ENCODE measurements at places on chromosomes 16 and 17.

DNA sequence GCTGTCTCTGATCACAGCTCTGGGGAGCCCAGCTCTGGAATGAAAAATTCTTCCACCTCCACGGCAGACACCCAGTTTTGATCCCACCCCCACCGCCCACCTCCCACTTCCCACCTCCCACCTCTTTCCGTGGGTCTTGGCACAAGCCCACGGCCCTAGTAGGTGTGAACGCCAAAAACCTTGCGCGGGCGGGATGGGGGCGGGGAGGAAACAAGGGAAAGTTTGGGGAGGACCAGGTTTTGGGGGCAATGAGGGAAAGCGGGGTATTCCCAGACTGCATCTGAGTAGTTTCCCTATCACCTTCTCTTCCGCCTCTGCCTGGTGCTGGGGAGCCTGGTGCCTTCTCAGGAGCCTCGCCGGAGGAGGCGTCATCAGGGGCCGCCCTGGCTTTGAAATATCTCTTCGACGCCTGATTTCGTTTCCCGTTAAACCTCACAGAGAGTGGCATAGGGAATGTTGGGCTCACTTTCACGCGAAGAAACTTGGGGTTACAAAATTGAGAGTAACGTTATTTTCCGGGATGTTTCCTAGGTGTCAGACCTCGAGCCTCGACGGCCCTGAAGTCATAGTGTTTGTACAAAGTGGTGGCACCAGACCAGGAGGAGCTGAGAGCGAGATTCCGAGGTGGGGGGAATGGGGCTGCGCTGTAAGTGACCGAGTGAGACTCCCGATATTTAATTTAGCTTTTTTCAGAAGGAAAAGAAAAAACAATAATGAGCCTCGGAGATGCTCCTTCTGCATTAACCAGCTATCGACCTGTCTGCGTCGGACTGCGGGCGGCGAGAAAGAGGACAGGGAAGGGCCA, 1.6 kb upstream of the IRX3 start:
- DNase-seq = no peak

- DNase-seq = no peak
These were observed 96.1 kb downstream of the C17orf67 start for GRCh38 chr17:56737421-56738161.

DNA sequence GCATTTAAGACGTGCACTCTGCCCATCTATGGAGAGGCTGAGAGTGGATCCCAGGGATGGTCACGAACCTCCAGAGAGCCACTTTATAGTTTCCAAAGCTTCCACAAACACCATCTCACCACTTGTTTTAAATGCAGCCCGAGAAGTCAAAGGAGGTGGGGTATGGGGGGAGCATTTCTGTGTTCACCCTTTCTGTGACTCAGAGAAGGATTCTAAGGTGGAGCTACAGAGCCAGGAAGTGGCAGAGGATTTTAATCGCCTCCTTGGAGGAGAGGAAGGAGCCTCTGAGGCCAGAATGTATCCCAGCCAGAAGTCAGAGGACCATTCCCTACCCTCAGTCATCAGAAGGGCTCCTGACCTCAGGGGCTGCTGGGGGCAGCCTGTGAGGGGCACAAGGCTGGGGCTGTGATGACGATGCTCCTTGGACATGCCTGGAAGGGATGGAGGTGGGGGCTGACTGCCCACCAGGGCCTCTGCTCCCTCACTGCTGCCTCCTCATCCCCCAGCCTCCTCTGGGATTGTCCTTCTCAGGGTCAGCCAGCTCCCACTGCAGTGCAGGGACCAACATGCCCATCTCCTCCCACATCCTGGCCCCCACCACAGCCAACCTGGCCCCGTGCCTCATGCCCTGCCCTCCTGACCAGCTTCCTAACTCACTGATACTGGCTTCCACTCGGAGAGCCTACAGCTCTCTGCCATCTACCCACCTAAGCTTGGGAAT, 2.8 kb downstream of the XYLT2 start:
- DNase-seq = no peak

- no peak for DNase-seq
These were observed 483 bp downstream of the LLGL2 start for GRCh38 chr17:75525806-75526554.

- DNase-seq = no peak
These were observed 122.9 kb downstream of the SDK2 start for GRCh38 chr17:73521376-73521775.

GRCh38 chr17:2017274-2017941, 7.7 kb downstream of the RTN4RL1 start:
- DNase-seq = no peak

- DNase-seq = no peak
These were observed 8.6 kb upstream of the UBE2I start for GRCh38 chr16:1300664-1301476.

DNA sequence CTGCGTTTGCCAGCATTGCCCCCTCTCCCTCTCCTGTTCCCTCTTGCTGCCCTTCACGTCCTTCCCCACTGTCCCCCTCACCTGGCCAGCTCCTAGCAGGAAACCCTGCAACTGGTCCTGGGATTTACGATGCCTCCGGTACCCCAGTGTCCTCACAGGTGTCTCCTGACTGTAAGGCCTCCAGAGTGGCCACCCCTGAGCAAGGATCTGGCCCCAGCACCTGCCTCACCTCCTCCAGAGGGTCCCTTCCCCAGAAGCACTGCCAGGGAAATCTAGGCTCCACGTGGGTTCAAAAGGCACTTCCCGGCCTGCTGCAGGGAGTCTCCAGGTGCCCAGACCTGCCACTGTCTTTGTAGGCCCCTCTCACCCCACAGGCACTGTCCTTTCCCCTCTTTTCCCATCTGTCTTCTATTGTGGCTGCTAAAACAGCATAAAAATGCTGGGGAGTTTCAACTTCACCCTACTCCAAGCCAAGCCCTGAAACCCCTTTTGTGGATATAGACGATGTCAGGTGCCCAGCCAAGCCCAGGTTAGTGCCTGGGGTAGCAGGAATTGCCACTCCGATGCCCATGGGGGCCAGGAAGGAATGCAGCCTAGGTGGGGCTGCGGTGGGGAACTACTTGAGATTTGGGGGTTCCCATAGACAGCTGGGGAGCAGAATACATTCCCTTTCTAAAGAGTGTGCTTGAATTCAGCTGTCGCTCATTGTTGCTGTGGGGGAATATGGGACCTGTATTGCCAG, 25.7 kb downstream of the RAB11FIP4 start:
- no peak for DNase-seq

GRCh38 chr16:1745181-1745899, 26.0 kb downstream of the NME3 start:
- no peak for DNase-seq

DNA sequence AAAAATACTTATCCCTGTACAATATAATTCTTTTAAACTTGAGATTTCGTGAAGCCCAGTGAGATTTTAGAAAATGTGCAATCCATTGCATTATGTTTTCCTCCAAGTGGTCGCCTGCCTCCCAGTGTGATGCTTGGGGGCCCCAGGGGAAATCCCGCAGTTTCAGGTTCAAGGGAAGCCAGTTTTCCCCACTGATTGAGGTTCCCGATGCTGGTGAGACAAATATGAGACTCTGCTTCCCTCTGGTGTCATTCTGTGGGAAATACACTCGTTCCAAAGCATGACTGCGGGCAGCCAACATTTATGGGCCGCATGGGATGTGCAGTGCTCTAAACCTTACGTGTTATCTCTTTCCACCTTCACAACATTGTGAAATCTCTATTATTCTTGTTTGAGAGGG, 200.8 kb downstream of the PRKCB start:
- no peak for DNase-seq

- no peak for DNase-seq
These were observed 47.5 kb upstream of the PHOSPHO1 start for GRCh38 chr17:49278076-49278475.

GRCh38 chr17:62109378-62109902, 44.4 kb upstream of the MED13 start:
- DNase-seq = peak; percentile 45

DNA sequence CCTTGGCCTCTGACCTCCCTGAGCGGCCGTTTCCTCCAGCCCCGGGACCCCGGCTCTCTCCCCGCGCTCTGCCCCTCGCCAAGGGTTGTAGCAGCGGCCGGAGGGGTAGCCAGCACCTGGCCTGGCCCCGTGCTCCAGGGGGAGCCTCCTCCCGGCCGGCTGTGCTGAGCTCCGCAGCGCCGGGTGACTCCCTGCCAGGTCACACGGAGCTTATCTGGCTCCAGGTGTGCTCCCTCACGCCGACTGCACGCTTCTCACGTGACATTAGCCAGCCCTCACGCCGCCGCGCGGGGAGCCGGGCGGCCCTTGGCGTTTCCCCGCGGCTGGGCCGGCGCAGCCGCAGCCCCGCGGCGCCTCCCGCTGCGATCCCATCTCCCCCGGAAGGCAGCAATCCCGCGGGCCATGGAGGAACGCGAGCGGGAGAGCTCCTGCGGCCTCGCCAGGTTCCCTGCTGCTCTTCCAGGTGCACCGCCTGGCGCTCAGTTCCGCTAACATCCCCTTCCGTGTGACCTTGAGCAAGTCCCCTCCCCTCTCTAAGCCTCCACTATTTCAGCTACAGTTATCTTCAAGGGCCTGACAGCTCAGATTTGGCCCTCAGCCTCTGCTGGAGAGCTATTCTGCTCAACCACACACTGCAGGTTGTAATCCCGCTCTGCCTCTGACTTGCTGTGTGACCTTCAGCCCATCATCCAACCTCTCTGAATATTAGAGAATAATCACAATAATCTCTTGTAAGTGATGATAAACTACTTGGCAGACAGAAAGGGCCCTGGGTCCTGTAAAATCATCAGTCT, 3.4 kb downstream of the MYO18A start:
- DNase-seq = no peak

GRCh38 chr17:40327735-40328385, 18.9 kb downstream of the RARA start:
- DNase-seq = no peak

GRCh38 chr16:82788225-82788624, 161.5 kb downstream of the CDH13 start:
- no peak for DNase-seq

DNA sequence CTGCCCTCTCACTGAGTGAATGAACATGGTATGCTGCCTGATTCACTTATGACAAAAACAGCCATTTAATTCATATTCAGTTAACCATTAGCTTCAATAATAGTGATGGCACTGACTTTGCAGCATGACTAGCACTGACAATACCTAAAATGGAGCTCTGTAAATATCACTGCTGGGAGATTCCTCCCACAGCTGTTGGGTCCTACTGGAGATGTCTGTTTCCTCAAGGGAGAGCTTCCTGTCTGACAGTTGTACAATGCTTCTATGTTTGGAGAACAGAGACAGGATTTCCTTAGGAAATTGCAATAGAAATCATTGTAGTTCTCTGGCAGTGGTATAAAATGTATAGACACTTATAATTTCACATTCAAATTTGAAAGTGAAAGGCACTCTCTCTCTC, 695.9 kb upstream of the CDH8 start:
- DNase-seq = no peak

- DNase-seq = peak; percentile 18
These were observed 885.8 kb downstream of the KCNJ2 start for GRCh38 chr17:71055128-71055527.

GRCh38 chr17:44628243-44629188, 27.8 kb upstream of the MEIOC start:
- DNase-seq = no peak

DNA sequence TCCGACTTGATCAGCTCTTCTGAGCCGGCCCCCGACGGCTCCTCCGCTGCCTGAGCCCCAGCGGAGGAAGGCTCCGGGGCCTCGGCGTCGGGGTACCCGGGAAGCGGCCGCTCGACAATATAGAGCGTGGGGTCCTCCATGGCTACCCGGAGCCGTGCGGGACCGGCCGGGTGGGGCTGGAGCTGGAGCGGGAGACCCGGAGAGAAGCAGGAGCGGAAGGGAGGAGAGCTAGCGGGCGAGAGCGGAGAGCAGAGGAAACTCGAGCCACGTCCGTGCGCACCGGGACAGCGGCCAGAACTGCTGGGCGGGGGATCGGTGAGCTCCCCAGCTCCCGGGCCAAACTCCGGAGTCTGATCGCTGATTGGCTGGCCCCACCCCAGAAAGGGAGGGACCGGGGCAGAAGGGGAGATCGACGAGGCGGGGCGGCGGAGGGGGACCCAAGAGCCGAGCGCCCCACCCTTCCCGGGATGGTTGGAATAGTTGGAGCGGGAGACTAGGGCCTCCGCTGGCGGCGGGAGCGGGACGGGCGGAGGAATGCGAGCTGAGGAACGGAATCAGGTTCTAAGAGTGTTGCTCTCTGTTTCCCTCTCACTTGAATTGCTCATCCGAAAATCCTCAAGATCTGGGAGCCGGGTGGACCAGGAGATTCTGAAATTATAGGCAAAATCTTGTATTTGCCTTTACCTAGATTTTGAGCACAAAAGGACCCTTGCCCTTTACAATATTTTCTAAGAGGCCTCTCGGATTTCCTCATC, at the start of gene CAVIN1:
TSS of gene CAVIN1 (minus strand) at position 299 of the 755 bp plus-strand sequence. CDS start at position 140, 159 bp downstream.
- DNase-seq = peak; percentile 52

GRCh38 chr16:8565498-8565897, 24.8 kb downstream of the TMEM114 start:
- DNase-seq = no peak

DNA sequence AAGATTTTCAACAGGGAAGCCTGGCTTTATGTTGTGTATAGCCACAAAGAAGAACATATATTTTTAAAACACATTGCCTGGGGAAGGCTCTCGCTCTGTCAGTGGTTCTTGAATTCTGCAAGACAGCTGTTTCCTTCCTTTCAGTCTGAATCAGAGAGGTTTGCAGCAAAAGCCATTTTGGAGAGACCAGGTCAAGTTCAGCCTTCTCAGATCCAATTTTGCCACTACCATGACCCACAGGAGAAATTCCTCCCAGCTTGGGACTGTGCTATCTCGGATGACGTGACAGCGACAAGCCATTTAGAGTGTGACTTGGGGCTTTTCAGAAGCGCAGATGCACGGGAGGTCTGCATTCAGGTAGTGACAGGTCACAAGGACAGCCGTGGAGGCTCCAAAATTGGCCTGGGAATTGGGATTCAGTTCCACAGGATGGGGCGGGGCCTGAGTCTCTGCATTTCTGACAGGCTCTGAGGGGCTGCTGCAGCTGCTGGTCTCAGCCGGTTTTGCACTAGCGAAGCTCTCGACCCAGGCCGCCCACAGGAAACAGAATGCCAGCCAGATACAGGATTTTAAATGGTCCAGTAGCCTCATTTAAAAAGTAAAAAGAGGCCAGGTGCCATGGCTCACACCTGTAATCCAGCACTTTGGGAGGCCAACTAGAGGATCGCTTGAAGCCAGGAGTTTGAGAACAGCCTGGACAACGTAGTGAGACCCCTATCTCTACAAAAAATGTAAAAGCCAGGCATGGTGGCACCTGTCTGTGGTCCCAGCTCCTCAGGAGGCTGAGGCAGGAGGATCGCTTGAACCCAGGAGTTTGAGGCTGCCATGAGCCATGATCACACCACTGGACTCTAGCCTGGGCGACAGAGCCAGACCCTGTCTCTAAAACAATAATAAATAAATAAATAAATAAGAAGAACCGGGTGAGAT, 196.6 kb upstream of the CIBAR2 start:
- no peak for DNase-seq

Data from epithelial cell of prostate (primary cell).